ENCODE measurements at places on chromosomes 3 and 15.

DNA sequence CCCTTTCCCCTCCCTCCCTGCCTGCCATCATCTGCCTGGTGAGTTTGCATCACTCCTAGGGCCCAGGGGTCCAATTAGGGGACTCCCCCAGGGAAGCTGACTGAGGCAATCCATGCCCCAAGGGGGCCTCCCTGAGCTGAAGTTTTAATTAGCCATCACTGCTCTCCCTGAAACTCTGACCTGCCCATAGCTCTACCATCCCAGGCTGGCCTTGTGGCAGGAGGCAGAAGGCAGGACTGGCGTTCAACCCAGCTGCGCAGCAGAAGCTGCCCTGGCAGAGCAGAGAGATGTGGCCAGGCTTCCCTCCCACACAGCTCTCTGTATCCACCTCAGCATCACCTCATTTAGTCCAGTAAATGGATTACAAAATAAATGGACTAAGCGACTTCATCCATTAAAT is 7.7 kb upstream of the C15orf39 start:
- DNase-seq, result no peak

DNA sequence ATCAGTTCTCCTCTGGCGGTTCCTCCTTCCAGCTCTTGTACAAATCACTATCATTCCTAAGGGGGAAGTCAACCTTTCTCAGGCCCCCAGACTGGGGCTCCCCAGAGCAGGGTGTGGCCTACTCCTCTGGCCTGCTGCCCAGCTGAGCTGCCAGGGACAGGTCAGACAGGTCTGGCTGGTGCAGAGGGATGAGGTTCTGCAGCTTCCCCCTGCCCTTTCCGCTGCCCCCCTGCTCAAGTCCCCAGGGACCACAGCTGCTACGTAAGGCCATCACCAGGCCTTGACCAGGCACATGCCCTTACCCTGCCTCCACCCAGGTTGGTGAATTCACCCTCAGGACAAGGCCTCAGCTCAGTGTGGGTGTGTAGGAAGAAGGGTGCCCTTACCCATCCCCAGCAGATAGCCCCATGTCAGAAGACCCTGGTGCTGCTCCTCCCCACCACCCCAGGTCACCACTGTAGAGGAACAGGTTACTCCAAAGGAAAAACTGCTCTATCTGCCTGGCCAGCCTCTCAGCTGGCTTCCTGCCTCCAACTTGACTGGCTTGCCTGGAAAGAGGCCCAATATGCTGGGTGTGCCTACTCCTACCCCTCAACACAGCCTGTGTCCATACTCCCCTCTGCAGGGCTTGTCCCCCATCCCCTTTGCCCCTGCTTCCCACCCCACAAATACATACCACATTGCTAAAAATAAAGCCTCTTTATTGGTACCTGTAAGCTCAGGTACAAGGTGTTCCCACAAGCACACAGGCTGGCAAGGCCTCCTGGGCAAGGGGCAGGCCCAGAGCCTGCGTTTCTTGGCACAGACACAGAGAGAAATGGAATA is 12.0 kb downstream of the CSRNP1 start:
- DNase-seq, result peak; percentile 34

DNA sequence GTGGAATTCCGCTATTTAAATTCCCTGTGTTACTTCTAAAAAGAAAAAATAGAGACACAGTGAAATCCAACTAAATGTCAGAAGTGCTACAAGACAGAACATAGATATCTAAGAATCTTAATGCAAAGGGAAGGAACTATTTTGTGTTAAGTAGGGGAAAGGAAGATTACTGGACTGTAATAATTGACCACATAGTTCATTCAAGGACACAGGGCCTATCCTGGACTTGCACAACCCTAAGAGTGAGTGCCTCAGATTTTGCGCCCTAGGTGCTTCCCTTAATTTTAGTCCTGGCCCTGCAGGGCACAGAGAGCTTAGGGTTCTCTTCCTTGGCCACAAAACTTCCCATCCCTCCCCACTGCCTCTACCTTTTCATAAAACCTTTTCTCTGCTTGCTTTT is 3.5 kb upstream of the IL20RB start:
- no peak for DNase-seq

- DNase-seq, result no peak
Measured at GRCh38 chr3:178671377-178671776, 135.1 kb downstream of the KCNMB2 start.

GRCh38 chr3:9402410-9403228 is 5.2 kb downstream of the SETD5 start:
- DNase-seq, result no peak

GRCh38 chr3:31391150-31391549 is 141.6 kb upstream of the STT3B start:
- no peak for DNase-seq

DNA sequence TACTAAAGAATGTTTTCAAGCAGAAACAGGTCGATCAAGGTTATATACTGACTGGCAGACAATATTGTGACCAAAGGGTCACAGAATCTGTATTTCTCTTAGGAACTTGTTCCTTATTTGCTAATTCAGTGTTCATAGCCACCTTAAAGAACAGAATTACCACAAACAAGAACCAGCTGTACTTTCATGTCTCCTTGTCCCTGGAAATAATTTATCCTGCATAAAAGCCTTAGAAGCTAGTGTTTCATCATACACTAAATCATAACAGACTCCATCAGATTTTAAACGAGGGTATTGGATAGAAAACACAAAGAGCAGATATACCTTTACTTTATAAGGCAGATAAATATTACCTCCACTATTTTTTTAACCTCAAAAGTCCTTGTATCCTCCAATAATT is 6.4 kb downstream of the DNAJC19 start:
- DNase-seq, result no peak

- DNase-seq, result no peak
Measured at GRCh38 chr3:24781454-24781853, 286.8 kb upstream of the THRB start.

GRCh38 chr3:129001101-129001805 is at the start of gene EFCC1:
Gene EFCC1 (plus strand): TSS chr3:129001304. CDS start chr3:129001629, 325 bp downstream.
- DNase-seq, result no peak

DNA sequence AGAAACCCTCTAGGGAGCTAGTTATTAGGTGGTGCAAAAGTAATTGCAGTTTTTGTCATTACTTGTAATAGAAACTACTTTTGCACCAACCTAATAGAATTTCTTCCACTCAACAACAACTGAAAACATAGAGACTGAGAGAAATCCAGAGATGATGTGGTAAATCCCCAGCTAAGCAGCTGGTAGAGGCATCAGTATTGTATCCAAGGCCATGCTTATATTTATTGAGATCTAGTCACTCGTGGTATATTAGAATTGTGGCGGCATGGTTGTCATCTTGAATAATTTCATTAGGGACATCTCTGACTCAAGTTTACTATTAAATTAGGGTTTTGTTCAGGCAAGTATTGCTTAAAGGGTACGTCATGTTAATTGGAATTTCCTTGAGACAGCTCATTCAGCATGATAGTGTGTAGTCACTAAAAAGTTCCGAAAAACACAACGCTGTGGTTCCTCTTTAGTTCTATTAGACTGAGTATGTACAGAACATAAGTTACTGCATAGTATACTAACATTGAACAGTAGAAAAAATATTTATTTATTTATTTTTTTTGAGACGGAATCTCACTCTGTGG is 35.3 kb downstream of the PAK2 start:
- DNase-seq, result no peak

DNA sequence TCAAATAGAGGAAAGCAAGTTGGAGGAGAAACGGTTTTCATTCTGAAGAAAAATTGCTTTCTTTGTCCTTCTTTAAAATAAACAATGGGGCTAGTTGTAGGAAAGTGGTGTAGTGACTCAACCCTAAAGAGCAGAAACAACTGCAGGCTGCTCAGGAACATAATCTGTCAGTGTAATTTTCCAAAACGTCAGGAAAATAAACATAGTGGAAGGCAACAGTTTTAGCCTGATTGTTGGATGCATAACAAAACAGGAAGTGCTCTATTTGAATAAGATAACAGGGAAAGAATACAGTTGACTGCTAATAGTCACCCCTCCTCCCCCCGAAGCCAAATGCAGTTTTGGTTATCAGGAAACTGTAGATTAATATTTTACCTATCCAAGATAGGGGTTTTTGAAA is 167.6 kb downstream of the ECT2 start:
- DNase-seq, result no peak

- DNase-seq, result no peak
Measured at GRCh38 chr3:105719791-105720190, 149.0 kb downstream of the CBLB start.

DNA sequence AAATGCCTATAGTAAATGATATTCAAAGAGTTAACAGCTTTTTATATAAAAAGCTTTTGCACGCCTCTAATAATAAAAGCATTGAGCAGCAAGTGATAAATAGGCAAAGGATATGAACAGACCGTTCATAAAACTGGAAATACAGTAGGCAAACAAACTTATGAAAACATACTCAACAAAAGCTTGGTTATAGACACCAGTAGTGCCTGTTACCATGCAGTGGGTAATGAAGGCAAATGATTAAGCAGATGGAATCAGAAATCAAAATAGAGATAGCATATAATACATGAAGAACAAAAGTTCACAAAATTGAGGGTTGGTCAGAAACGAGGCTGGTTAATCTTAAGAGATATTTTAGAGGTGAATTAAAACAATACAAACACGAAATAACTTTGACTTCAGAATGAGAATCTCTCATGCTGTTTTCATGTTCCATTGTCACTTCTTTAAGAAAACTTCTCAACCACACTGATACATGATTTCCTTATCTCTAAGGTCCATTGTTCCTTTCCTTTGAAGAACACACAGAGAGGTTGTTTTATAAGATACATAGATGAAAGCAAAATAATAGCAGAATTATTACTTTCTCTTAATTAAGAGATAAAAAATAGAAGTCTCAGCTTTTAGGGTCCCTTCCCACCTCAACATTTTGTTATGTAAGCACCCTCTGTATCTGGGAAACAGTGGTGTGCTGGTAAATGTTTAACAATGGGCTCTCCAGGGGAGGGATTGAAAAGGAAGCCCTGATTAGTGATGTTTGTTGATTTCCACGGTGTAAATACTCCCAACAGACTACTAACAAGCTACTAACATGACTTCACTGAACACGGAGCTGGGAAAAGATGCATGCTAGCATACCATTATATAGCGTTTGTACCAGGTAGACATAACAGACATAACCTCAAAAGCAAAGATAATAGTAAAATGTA is 12.6 kb downstream of the RASGRP1 start:
- DNase-seq, result no peak

DNA sequence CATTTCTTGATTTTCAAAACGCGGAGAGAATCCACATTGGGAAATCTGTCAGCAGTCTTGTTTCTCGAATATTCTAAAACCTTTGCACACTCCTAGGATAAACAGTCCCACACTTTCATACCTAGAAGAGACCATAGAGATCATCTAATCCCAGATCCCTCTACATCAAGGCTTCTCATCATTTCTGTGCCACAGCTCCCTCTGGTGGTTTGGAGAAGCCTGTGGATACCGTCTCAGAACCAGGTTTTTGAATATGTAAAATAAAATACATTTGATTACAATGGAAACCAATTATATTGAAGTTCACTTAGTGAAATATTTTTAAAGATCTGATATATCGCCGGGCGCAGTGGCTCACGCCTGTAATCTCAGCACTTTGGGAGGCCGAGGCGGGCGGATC is 211.9 kb upstream of the GOLGA6L4 start:
- DNase-seq, result peak; percentile 9
